ENCODE measurements at places on chromosomes 12 and 14.

- peaks cover 2% of the 10 kb centered on the region for H3K27me3 ChIP-seq
- no peaks in the 10 kb centered on the region for H3K4me1 ChIP-seq
Observed at GRCh38 chr12:1527789-1528188, 66.6 kb downstream of the FBXL14 start.

GRCh38 chr12:19588951-19589350 is 149.7 kb downstream of the AEBP2 start:
- no peak for DNase-seq
- no peaks in the 10 kb centered on the region for H3K27me3 ChIP-seq
- H3K4me3 ChIP-seq = no peak overlapping the region
- H3K27ac ChIP-seq = no peak overlapping the region

DNA sequence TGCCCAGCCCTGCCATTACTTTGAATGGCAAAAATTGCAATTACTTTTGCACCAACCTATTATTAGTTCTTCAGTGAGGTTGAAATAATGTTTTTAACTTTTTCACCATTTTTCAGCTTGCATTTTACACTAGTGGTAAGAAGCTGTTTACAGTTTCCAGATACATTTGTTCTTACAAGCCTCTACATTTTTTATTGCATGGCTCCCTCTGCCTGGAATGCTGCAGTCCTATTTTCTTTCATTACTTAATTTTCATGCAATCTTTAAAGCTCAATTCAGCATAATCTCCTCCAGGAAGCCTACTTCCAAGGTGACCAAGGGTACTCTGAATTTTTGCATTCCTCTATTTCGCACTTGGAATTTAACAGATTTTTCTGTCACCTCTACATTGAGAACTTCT is 33.4 kb downstream of the CCER1 start:
- DNase-seq = no peak
- H3K4me3 ChIP-seq = no peak overlapping the region
- H3K4me1 ChIP-seq = no peaks in the 10 kb centered on the region
- H3K27me3 ChIP-seq = no peaks in the 10 kb centered on the region

DNA sequence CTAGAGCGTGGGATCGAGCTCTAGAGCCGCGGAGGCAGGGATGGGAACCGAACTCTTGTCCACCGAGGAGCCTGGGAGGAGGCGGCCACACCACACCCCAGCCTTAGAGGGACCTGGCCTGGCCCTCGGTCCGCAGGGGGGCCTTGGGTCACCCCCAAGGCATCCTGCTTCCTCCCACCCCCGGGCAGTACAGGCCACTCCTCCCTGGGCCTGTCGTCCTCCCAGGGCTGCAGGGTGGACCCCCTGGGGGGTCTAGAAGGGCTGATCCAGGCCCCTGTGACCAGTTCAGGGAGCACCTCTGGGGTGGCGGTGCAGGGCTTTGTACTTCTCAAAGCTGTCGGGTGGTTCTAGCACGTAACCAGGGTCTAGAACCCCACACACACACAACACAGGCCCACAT is 79.1 kb upstream of the FBRSL1 start:
- H3K27me3 ChIP-seq = peaks cover 59% of the 10 kb centered on the region
- DNase-seq = no peak
- no peak overlapping the region for H3K4me3 ChIP-seq
- no peak overlapping the region for H3K27ac ChIP-seq

DNA sequence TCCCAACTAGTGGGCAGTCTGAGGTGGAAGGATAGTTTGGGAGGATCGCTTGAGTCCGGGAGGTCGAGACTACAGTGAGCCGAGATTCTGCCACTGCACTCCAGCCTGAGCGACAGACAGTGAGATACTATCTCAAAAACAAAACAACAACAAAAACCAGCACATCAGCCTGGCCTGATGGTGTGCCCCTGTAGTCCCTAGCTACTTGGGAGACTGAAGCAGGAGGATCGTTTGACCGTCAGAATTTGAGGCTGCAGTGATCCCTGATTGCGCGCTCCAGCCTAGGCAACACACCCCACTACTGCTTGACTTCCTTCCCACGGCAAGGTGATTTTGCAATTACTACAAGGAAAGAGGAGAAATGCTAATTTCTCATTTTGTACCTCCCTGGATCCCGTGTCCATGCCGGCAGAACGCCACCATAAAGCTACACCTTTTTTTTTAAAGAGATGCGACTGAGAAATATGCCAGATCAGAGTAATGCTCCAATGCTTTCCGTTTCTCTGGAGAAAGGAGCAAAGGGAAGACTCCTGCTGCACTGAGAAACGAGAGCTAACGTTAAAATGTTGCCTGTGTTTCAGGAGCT is 672 bp upstream of the SCFD1 start:
- no peaks in the 10 kb centered on the region for H3K27me3 ChIP-seq
- H3K4me3 ChIP-seq = peak overlapping the region; percentile 70
- peaks cover 1% of the 10 kb centered on the region for H3K36me3 ChIP-seq
- DNase-seq = no peak
- H3K4me1 ChIP-seq = no peaks in the 10 kb centered on the region

- H3K36me3 ChIP-seq = no peaks in the 10 kb centered on the region
- no peaks in the 10 kb centered on the region for H3K27me3 ChIP-seq
- H3K27ac ChIP-seq = no peak overlapping the region
- no peak overlapping the region for H3K4me3 ChIP-seq
Observed at GRCh38 chr12:24554612-24555295, 394.1 kb downstream of the BCAT1 start.

GRCh38 chr12:92261071-92261470 is 115.4 kb upstream of the BTG1 start:
- H3K27ac ChIP-seq = no peak overlapping the region
- no peaks in the 10 kb centered on the region for H3K27me3 ChIP-seq
- no peak overlapping the region for H3K4me3 ChIP-seq
- no peak for DNase-seq
- H3K36me3 ChIP-seq = no peaks in the 10 kb centered on the region

DNA sequence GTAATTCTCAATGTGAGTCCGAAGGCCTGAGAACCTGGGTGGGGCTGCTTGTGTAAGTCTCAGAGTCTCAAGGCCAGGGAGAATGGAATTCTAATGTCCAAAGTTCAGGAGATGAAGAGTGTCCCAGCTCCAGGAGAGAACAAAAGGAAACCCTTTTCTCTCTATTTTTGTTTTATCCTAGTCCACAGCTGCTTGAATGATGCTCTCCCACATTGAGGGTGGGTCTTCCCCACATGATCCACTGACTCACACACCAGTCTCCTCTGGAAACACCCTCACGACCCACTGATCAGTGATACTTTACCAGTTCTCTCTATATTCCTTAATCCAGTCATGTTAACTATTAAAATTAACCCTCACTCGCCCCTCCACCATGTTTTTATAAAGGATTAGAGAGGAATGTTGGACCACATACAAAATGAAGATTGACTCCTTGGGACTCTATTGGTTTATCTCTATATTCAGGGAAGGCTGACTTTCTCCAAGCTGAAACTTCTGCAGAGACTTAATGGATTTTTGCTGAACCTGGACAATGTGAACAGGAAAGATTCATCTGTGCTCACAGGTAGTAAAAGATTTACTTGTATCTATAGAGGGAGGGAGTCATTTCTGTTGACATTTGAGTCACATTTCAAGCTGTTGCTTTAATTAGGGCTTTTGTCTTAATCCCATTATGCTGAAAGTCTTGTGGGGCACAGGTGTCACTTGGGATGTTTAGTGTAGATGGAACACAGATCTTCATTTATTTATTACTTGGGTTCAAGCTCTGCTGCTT is 1061.0 kb upstream of the TMEM132C start:
- no peak overlapping the region for H3K27ac ChIP-seq
- DNase-seq = no peak
- H3K27me3 ChIP-seq = no peaks in the 10 kb centered on the region

- H3K4me1 ChIP-seq = no peaks in the 10 kb centered on the region
- H3K27me3 ChIP-seq = no peaks in the 10 kb centered on the region
- no peak for DNase-seq
- no peak overlapping the region for H3K27ac ChIP-seq
- H3K4me3 ChIP-seq = no peak overlapping the region
- no peaks in the 10 kb centered on the region for H3K36me3 ChIP-seq
Observed at GRCh38 chr14:96911499-96912149, 114.4 kb downstream of the VRK1 start.

Measured in tibial nerve (tissue), 4 donors.